ENCODE measurements at places on chromosomes 1 and 21.

DNA sequence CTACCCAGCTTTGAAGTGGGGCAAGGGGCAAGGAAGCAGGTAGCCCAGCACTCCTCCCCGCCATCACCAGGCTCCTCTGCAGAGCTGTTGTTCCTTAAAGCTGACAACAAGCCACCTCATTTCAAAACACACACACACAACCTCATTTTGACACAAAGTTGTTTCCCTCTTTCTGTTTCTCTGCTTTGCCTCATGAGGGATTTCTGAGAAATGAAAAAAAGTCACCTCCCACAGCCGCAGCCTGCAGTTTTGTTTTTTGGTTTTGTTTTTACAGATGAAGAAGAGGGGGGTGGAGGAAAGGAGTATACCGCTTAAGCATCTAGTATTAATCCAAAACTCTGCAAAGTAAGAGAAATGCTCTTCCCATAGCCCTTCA, 12.1 kb downstream of the MCL1 start:
- DNase-seq: no peak

GRCh38 chr1:111176678-111177077, 23.8 kb downstream of the DENND2D start:
- no peak for DNase-seq

DNA sequence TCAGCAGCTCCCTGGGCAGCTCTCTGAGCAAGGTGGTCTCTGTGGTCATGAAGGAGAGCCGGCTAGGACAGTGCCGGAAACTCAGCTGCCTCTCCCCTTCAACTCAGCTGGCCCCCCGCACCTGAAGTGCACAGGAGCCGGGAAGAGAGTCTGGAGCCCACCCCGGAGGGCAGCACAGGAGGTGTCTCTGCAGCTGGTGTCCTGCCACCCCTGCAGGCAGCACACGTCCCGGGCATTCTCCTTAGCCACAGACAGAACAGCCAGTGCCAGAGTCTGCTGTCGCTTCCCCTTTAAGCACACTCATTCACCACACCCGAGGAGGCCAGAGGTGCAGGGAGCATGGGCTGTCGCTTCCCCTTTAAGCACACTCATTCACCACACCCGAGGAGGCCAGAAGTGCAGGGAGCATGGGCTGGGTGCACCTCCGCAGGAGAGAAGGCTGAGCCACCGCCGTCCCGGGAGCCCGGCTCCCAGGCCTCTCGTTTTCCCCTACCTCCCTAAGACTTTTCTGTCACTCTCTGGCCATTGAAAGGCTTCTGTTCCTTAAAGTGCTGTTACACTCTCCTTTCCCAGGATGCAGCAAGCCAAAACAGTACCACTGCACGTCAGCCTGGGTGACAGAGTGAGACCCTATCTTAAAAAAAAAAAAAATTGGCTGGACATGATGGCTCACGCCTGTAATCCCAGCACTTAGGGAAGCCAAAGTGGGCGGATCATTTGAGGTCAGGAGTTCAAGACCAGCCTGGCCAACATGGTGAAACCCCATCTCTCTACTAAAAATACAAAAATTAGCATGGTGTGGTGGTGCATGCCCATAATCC, 16.9 kb upstream of the SAMD11 start:
- no peak for DNase-seq

DNA sequence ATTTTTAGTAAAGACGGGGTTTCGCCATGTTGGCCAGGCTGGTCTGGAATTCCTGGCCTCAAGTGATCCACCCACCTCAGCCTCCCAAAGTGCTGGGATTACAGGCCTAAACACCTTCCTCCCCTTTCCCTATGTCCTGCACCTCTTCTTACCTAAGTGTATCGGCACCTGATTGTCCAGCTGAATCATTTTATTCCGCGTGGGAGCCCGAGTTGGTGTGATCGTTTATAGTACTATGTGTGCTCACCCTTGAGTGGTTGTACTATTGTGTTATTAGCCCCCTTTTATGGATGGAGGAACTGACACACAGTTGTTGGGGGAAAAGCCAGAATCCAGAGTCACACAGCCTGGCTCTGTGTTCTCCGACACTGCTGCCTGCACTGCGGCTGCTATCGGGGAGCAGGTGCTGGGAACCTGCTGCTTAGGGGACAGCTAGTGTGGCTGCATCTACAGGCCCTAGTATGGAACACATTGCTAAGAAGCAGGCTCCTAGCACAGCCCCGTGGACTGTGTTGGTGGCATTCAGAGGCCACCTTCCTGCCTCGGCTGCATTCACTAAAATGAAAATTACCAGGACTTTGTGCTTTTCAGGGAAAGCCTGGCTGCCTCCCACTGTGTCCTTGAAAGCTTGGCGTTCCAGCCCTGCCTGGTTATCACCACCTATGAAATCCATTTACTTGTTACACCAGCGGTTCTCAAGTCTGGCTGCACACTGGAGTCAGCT, 21.6 kb downstream of the ENO1 start:
- no peak for DNase-seq

- no peak for DNase-seq
These were observed 76.5 kb downstream of the ATP1A1 start for GRCh38 chr1:116449578-116449977.

GRCh38 chr1:202728951-202729350, 18.7 kb upstream of the SYT2 start:
- no peak for DNase-seq

DNA sequence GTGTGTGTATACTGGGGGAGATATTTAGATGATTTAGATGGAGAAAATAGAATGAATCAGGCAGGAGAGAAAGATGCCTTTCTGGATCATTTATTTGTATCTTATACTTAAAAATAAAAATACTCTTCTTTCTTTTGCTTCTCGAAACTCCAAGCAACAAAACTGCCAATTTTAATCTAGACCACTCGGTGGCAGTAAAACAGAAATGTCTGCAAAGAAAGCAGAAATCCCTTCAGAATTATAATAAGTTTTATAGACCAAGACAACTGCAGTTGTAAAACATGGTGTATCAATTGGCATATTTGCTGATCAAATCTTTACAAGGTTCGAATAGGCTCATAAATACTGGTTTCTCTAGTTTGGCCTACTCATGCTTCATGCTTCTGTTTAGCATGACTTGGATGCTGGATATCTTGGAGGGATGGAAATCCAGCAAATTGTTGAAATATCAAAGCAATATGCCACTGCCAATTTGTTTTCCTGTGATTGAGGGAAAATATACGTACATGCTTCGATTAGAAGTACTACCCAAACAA, 15.1 kb upstream of the C1orf87 start:
- no peak for DNase-seq

GRCh38 chr1:29744684-29745490, 508.6 kb downstream of the PTPRU start:
- peak; percentile 27 for DNase-seq

DNA sequence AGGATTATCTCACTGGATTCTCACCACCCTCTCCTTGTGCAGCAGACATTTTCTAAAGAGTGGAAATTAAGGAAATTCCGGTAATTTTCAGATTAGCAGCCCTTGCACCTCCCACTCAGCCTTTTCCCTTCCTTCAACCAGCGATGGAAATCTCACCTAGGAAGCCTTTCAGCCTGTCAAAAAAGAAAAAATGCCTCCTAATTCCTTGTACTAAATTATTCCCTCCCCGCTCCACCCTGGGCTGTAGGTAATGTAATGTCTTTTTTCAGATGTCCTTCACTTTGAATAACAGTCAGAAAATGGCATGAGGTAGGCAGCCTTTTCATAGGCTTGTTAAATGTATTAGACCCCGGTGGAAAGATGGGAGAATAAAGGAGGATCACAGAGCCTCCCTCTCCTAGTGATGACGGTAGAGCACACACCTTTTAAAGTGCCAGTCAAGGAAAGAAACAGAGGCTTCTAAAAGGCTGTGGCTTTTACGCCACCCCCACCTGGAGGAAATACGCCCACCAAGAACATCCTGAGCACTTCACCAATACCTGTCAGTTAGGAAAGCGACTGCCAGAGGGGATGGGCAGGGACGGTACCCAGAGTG, 62.8 kb upstream of the NEK2 start:
- DNase-seq: no peak
